ENCODE measurements at places on chromosomes 16 and 17. TPM values are rescaled to one million over a fixed set of nuclear protein-coding genes. Genes with fewer than 3 reads are reported as not detected.

Gene EFCAB13
- 15.1 TPM for total RNA-seq

Gene ARHGAP44
- 5.7 TPM for total RNA-seq

Gene BMERB1
- 26.4 TPM for total RNA-seq

Gene HIGD1B
- total RNA-seq, result 1.2 TPM

Gene FOXL1
- total RNA-seq, result 0.30 TPM

Gene PCTP
- 9.9 TPM for total RNA-seq

Gene CASKIN1
- 0.79 TPM for total RNA-seq

Gene LYRM9
- total RNA-seq, result 10.8 TPM

Gene GJD3
- total RNA-seq, result not detected

Gene CA4
- total RNA-seq, result 3.2 TPM

Gene HNF1B
- not detected for total RNA-seq

Gene PERCC1
- not detected for total RNA-seq

Gene CDK3
- total RNA-seq, result 7.6 TPM

Gene TSEN54
- 13.6 TPM for total RNA-seq

Gene MYO15A
- 0.59 TPM for total RNA-seq

Gene PITPNC1
- 9.3 TPM for total RNA-seq

Gene PRAC1
- not detected for total RNA-seq

Gene ITGB4
- 31.4 TPM for total RNA-seq

Gene HOXB7
- 2.7 TPM for total RNA-seq

Gene CD300LB
- total RNA-seq, result 0.59 TPM

Gene METTL26
- total RNA-seq, result 22.9 TPM

Gene SOX9
- total RNA-seq, result 33.4 TPM

Gene C16orf96
- 0.30 TPM for total RNA-seq

Gene RPS2
- 1,364 TPM for total RNA-seq

Gene SPATA32
- total RNA-seq, result not detected

Gene TPSG1
- total RNA-seq, result not detected

Gene HBZ
- total RNA-seq, result 8.4 TPM

Gene HOXB9
- 0.10 TPM for total RNA-seq

Gene KRTAP2-2
- total RNA-seq, result 6.5 TPM

Gene TBC1D3C
- not detected for total RNA-seq

Gene CDC6
- 7.1 TPM for total RNA-seq

Gene PIMREG
- 9.0 TPM for total RNA-seq

Gene TMEM88
- 3.6 TPM for total RNA-seq

Gene CES1
- 2.9 TPM for total RNA-seq

Gene GLIS2
- 4.4 TPM for total RNA-seq

Gene TMIGD1
- total RNA-seq, result not detected

Gene QPRT
- 16.1 TPM for total RNA-seq

Gene CSH1
- not detected for total RNA-seq

Gene DNAI2
- total RNA-seq, result not detected

Gene TAC4
- not detected for total RNA-seq

Gene LITAFD
- total RNA-seq, result not detected

Gene CLEC18A
- 0.89 TPM for total RNA-seq

Gene CD300H
- 0.79 TPM for total RNA-seq

Gene SMIM36
- total RNA-seq, result not detected

Gene KRT12
- 0.10 TPM for total RNA-seq

Gene CRHR1
- 0.39 TPM for total RNA-seq
